ENCODE measurements at places on chromosomes 5 and 9.

GRCh38 chr9:81231011-81231410, 458.3 kb downstream of the TLE1 start:
- H3K4me3 ChIP-seq, result no peak overlapping the region
- no peak for DNase-seq
- no peaks in the 10 kb centered on the region for H3K4me1 ChIP-seq
- H3K27ac ChIP-seq, result no peak overlapping the region

DNA sequence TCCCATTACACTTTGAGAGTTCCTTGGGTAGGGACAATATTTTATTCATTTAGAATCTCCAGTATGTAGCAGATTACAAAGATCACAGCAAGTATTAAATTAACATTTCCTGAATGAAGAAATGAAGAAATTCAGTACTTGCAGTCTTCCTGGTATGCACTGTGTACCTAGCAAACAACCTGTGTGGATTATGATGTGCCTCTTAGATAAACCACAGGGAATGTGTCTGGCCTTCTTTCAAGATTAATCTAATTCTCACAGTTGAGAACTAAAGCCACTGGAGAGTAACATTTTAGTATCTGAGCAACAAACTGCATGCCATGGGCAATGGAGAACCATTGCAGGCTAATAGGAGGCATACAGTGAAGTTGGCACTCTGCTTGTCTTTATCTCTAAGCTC, 199.4 kb downstream of the AP3B1 start:
- no peaks in the 10 kb centered on the region for H3K4me1 ChIP-seq
- H3K36me3 ChIP-seq, result peaks cover 43% of the 10 kb centered on the region
- no peak for DNase-seq
- no peak overlapping the region for H3K27ac ChIP-seq
- no peaks in the 10 kb centered on the region for H3K27me3 ChIP-seq

DNA sequence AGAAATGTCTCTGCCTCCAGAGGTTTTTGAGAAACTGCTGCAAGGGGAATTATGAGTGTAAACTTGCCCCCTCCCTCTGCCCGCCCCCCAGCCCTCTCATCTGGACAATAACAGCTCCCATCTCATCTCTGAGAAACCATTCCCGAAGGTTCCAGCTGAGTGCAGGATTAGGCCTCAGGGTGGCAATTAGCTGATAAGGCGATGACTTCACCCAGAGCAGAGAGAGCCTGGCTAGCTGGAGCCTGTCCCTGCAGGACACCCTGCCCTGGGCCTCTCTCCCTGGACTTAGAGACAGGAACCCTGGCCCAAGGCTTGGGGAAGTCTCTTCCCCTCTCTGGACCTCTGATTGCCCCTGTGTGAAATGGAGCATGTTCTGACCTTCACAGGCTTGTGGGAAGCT, 45.7 kb upstream of the HAND1 start:
- H3K27me3 ChIP-seq, result peaks cover 47% of the 10 kb centered on the region
- H3K36me3 ChIP-seq, result no peaks in the 10 kb centered on the region

GRCh38 chr9:136692185-136693134, 5.2 kb upstream of the AGPAT2 start:
- DNase-seq, result no peak
- no peak overlapping the region for H3K27ac ChIP-seq
- no peak overlapping the region for H3K4me3 ChIP-seq
- no peaks in the 10 kb centered on the region for H3K36me3 ChIP-seq
- peaks cover 11% of the 10 kb centered on the region for H3K4me1 ChIP-seq
- H3K27me3 ChIP-seq, result peaks cover 25% of the 10 kb centered on the region

- H3K27ac ChIP-seq, result no peak overlapping the region
- DNase-seq, result no peak
- no peaks in the 10 kb centered on the region for H3K4me1 ChIP-seq
- peaks cover 20% of the 10 kb centered on the region for H3K27me3 ChIP-seq
Observed at GRCh38 chr5:74332682-74333081, 307.8 kb downstream of the ENC1 start.

DNA sequence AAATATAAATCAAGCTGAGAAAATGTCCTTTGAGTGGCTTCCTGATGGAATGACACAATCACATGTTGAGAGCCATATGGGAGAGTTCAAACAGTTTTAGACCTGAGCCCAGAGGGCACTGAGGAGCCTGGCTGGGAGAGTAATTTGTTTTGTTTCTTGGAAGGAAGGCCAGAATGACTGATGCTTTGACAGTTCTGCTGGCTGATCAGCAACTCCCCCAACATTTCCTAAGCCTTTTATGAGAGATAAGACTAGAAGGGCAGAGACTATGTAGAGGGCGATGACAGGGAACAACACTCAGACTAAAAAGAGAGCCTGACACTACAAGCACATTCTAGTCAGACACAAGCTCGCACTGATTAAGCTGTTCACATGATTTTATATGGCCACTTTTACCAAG, 169.2 kb downstream of the COX7C start:
- H3K36me3 ChIP-seq, result no peaks in the 10 kb centered on the region
- no peak overlapping the region for H3K4me3 ChIP-seq
- no peaks in the 10 kb centered on the region for H3K4me1 ChIP-seq
- no peak overlapping the region for H3K27ac ChIP-seq
- no peaks in the 10 kb centered on the region for H3K27me3 ChIP-seq

GRCh38 chr5:73899055-73899454, 273.1 kb downstream of the ARHGEF28 start:
- H3K4me3 ChIP-seq, result no peak overlapping the region
- no peak for DNase-seq
- H3K27ac ChIP-seq, result no peak overlapping the region
- H3K27me3 ChIP-seq, result peaks cover 45% of the 10 kb centered on the region
- H3K4me1 ChIP-seq, result peaks cover 31% of the 10 kb centered on the region

- peaks cover 23% of the 10 kb centered on the region for H3K4me1 ChIP-seq
- no peak overlapping the region for H3K27ac ChIP-seq
- no peak overlapping the region for H3K4me3 ChIP-seq
- peaks cover 32% of the 10 kb centered on the region for H3K36me3 ChIP-seq
- H3K27me3 ChIP-seq, result no peaks in the 10 kb centered on the region
Observed at GRCh38 chr5:134626369-134627014, 6.1 kb downstream of the SAR1B start.

DNA sequence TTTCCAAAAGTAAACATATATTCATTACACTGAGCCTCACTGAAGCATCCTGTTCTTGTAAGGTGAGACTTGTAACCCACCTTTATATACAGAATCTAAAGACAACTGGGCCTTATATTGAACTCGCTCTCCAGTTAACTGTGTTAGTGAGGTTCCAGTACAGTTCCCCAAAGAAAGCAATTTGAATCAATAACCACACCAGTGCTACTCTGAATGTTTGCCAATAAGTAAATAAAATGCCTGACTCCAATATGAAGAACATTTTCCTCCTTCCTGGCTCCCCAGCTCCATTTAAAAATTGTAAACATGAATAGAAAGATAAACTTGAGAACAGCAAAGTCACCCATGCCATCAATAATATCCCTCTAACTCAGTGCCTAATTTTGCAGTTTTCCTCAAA, 50.1 kb downstream of the FBXW11 start:
- no peak overlapping the region for H3K4me3 ChIP-seq
- no peak for DNase-seq
- no peaks in the 10 kb centered on the region for H3K27me3 ChIP-seq
- H3K27ac ChIP-seq, result no peak overlapping the region
- H3K36me3 ChIP-seq, result no peaks in the 10 kb centered on the region
- peaks cover 28% of the 10 kb centered on the region for H3K4me1 ChIP-seq
